ENCODE measurements at places on chromosomes 12 and 14. TPM values are rescaled to one million over a fixed set of nuclear protein-coding genes. Genes with fewer than 3 reads are reported as not detected.

Gene PSMC6
- total RNA-seq: 170 TPM

Gene FBLN5
- 2.4 TPM for total RNA-seq

Gene TCL1A
- not detected for total RNA-seq

Gene NOXRED1
- total RNA-seq: 0.32 TPM

Gene KRT71
- total RNA-seq: not detected

Gene RNASE4
- 36.7 TPM for total RNA-seq

Gene SLC10A1
- total RNA-seq: 0.17 TPM

Gene SLC41A2
- total RNA-seq: 8.1 TPM

Gene TMEM63C
- not detected for total RNA-seq

Measured in NCI-H460 (cell line).